ENCODE measurements at places on chromosomes 16 and 17.

- DNase-seq, result no peak
Measured at GRCh38 chr17:57902800-57903759, 52.1 kb downstream of the CUEDC1 start.

DNA sequence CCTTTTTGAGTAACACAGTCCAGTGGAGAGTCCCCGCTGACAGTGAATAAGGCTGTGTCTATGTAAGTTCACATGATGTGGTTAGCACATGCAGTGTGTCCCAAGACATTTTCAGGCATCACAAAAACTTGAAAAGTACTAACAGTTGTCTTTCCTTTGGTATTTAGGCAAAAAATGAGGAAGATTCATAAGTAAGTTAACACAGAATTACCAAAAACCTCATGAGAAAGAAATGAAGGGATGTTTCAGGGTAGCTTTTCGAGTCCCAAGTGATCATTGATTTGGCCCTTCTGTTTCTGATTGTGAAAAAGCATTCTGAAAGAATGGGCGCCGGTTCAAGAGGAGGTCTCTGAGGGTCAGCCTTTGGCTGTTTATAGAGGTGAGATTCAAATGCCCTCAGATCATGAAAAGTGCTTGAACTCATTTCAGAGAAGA is 529 bp upstream of the ASPA start:
- no peak for DNase-seq

DNA sequence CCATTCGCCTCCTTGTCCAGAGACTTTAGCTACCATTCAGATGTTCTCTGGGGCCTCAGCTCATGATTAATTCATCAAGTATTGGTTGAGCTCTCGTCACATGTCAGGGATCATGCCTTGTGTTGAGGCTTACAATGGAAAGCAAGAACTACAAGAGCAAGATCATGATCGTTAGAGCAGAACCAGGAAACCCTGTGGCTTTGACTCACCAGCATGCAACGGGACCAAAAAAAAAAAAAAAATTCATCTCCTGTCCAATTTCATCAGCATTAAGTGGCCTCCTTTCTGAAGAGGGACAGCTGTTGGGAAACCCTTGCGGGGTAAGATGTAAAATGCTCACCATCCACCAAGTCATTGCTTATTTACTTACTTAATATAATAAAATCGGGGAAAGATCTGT is 12.1 kb upstream of the USP10 start:
- no peak for DNase-seq

DNA sequence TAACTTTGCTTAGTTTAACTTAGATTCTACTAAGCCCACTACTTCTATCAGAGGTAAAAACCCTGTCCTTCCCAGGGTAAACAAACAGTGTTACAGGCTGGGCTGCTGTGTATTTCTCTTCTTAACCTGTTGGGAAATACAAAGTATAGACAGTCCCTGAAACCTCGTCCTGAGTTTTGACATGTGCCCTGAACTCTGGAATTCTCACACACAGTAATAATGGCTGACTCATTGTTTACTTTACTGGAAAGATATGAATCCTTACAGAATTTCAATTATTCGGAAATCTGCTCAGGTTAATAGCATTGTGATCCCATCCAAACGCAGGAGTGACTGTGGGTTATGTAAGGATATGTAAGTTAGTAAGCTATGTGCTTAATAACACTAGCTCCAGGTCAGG is 199.1 kb downstream of the TMEM114 start:
- no peak for DNase-seq

DNA sequence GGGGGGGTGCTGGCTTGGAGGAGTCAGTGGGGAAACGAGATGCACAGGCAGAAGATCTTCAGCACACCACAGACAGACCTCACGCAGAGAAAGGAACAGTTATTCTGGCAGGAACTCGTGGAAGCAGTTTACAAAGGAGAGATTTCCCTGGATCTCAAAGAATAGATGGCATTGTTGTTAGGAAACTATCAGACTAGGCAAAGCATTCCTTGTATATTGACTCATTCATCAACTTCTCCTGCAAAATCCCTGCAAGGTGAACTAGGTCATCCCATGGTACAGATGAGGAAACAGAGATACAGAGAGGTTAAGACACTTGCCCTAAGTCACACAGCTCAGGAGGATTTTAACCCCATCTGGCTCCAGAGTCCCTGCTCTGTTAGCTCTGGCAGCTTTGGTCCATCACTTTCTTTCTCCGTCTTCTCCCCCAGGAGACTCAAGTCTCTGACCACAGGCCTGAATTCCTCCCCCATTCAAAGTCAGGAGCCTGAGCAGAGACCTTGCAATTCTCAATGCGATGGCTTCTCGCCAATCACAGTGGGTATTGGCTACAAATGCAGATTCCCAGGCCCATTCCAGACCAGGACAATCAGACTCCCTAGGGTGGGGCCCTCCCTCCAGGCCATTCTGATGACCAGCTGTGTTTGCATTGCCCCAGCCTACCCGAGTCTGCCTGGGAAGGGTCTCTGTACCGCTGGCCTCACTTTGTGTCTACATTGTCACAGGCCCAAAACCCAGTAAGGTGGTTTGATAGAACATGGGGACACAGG is 56.4 kb downstream of the LITAF start:
- DNase-seq, result no peak

- no peak for DNase-seq
Measured at GRCh38 chr16:81817296-81817695, 38.2 kb downstream of the PLCG2 start.

DNA sequence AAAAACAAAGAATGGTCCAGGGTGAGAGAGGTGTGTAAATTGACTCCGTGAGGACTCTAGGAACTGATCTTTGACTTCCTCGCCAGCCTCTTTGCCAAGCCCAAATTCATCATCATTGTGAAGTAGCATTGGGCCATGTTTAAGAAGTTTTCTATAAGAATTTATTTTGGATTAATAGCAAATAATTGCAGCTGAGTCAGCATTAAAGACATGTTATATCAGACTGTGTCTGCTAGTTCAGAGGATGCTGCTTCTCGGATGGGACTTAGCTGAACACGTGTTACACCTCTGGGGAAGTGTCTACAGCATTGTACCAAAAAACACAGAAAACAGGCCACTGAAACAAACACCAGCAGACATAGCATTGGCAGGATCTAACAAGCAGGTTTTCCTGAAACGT is 366.6 kb downstream of the CDH13 start:
- no peak for DNase-seq

DNA sequence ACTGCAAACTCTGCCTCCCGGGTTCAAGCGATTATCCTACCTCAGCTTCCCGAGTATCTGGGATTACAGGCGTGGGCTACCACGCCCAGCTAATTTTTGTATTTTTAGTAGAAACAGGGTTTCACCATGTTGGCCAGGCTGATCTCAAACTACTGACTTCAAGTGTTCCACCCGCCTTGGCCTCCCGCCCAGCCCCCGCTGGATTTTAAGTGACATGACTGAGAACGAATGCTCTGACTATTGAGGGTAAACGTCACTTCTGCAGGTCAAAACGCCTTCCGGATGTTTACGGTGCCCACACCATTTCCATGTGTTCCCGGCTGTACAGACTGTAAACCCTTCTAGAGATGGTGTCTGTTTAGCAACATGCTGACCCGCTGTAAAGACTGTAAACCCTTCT is 22.8 kb downstream of the PITPNA start:
- no peak for DNase-seq

GRCh38 chr17:42274253-42274542 is 2.0 kb downstream of the STAT5B start:
- no peak for DNase-seq

- DNase-seq, result no peak
Measured at GRCh38 chr17:48301002-48301401, 129.0 kb downstream of the SKAP1 start.

- no peak for DNase-seq
Measured at GRCh38 chr16:84737192-84738011, 37.6 kb downstream of the USP10 start.

GRCh38 chr17:307295-307691 is 45.3 kb downstream of the RPH3AL start:
- DNase-seq, result no peak

DNA sequence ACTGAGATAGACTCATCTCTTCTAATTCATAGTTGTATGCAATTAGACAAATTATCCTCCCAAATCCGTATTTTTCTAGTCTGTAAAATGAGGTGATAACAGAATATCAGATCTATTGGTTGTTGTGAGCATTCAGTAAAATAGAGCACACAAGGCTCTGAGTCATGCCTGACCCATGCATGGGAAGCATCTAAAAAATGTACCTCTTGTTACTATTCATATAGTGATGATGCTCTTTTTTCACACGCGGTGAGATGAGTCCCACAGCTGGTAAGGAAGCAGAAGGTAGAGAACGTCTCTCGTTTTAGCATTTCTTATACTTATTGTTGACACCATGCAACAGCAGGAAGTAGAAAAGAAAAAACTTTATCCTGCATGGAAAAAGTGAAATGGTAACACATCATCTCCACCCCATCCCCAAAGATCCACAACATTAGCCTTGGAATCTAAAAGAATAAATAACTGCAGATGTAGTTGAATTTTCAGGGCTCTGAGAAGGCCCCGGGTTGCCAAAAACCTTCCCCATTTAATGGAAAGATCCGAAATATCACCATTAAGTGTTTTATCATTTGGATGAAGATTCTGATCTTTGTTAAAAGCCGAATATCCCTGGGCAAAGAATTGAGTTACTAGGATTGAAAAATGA is 215.6 kb downstream of the TMEM114 start:
- no peak for DNase-seq

- DNase-seq, result no peak
Measured at GRCh38 chr16:16956376-16956775, 514.4 kb downstream of the XYLT1 start.

DNA sequence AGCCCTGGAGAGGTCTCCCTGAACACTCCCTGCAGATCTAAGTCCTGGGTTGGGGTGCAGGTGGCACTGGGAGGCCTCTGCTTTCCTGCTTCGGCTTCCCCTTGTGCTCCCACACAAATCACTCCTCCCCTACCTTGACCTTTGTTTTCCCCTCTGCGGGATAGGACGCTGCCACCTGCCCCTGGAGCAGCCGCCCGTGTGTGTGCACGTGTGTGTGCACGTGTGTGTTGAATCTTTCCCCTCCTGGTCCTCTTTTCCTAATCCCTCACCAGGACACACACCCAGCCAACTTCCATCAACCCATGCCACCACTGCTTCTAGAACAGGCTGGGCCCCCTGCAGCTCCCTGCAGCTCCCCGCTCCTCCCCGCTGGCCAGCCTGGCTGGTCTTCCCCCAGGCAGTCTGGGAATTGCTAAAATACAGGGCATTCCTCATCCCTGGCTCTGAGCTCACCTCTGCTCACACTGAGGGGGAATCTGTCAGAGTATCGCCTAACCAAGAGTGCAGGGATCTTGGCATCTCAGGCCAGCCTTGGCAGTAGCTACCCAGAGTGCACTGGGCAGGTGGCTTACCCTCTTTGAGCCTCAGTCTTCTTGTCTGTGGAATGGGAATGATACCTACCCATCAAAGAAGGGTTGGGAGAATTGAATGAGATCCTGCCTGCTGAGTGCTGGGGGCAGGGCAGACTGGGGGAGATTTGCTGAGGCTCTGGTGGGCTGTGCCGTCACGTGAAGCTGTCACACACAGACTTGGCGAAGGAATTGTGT is 198.5 kb downstream of the NTN1 start:
- no peak for DNase-seq

DNA sequence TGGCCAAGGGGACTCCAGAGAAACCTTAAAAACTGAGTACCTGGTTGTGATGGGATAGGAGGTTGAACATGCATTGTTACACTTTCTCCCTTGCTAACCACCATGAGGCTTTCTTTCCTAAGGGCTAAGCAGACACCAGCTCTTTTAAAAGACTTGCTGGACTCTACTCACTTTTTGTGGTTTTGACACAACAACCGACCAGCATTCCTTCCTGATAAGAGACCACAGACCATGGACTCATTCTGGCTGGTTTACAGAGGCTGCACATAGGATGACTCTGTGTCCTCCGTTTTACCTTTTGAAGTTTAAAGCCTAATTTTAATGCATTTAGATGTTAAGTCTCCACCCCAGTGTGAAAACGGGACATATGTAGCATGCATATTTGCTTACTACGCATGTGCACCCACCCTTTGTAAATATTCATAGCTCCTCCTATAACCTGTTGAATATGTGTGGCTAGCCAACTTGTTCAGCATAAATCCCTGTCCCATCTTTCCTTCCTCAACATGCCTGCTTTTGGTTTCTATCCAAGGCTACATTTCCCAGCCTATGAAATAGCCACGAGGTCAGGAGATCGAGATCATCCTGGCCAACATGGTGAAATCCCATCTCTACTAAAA is 475.9 kb downstream of the GRIN2A start:
- no peak for DNase-seq

DNA sequence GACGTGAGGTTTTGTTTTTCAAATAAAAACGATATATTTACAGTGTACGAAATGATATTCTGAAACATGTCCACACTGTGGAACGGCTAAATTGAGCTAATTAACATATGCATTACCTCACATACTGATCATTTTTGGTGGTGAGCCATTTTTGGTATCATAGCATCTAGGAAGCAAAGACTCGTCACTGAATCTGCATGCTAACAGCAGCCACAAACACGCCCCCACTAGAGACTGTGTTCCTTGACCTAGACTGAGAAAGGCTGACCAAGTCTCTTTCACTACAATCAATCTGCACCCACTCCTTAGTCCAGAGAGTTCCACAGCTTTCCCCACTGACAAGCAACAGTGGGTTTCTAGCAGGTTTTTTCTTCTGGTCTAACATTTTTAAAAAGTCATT is 29.5 kb downstream of the NPLOC4 start:
- DNase-seq, result no peak

DNA sequence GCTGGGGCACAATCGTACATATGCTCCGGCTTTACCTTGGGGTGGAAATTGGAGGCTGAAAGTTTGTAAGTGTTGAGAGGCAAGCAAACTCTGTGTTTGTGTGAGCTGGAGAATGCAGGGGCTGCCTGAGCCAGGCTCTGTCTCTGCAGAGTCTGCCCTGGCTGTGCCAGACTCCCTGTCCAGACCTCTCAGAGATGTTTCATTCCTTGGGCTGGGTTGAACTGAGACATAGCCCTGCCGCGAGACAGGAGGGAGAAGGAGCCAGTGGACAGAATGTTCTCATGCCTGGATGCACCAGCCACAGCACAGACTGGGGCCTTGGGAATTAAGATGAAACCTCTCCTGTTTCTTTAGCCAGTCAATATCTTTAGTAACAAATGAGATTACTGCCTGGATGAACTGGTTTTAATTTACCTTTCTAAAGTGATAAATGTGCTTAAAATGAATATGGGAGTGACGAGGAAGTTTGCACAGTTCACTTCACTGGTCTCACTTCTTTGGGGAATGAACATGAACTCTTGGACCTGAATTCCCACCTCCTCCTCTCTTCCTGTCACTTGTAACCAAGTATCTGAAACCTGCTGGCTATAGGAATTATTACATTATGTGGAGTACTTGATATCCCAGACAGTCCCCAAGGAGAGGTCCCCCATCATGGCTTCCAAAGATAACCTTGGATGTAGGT is 40.1 kb downstream of the YPEL2 start:
- no peak for DNase-seq

- DNase-seq, result no peak
Measured at GRCh38 chr16:82694239-82694874, 67.6 kb downstream of the CDH13 start.

GRCh38 chr16:10240854-10241613 is 58.8 kb upstream of the GRIN2A start:
- DNase-seq, result no peak

- DNase-seq, result no peak
Measured at GRCh38 chr16:84370723-84371552, 2.6 kb downstream of the ATP2C2 start.

GRCh38 chr16:53840456-53840855 is 136.5 kb downstream of the FTO start:
- DNase-seq, result no peak
